ENCODE measurements at places on chromosomes 7 and 10.

DNA sequence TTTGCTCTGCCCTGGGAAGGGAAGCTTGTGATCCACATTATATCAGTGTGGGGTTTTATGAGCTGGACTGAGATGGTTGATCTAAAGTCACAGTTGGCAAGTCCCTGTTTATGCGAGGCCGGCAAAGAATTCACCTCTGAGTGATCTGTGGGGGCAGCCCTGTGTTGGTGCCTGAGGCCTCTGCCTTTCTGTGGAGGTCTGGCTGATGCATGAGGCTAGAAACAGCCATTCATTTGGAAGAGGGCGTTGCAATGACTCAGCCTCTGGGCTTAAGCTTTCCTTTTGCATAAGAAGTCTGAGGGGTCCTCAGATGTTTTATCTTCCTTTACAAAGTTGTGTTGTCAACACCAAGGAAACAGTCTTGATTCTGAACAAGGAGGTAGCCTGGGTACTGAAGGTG is 126.9 kb downstream of the MGMT start:
- DNase-seq, result no peak

DNA sequence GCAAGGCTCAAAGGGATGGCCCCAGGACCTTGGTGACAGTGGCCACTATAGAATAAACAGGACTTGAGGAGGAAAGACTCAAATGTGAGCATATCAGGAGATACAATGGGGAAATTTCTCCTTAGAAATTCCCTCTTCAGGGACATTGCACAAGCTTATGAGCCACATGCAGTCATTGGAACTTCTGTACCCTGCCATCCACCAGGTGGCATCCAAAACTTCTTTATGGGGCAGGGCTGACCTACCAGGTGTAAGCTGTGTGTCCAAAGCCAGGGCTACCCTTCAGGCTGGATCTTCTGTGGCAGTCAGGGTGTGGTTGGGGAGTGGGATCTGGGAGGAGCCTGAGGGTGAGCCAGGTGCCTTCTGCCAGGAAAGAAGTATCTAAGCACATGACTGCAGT is 36.6 kb upstream of the LRRC18 start:
- peak; percentile 26 for DNase-seq

- DNase-seq, result no peak
Measured at GRCh38 chr7:29454899-29455451, 108.7 kb upstream of the PRR15 start.

DNA sequence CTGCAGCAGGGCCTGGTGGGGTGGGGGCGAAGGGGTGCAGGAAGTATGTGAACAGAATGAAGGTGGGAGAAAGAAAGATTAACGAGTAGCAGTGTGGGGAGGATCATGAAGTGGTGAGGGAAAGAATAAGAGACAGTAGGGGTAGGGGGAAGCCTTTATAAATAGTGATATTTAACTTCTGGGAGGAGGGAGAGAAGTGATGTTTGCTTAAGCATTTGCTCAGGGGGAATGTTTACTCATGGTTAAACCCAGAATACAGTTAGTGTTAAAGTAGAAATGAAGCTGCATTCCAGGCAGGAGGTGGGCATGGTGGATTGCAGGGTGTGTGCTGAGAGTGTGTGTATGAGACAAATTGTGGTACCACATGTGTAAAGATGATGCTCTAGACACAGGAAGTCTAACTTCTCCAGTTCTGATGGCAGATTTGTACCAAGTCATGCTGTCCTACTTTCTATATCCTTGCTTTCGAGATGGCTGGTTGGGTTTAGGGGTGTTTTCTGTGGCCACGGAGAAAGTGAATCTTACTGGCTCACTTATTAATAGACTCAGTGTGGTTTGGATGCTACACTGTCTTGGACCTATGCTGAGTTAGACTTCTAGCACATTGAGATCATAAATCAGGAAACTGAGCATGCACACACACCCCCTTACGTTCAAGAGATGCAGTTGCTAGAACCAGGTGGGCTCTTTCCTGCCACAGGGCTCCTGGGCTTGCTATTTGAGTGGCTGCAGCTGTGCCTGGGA is 10.6 kb upstream of the DNMBP start:
- no peak for DNase-seq

DNA sequence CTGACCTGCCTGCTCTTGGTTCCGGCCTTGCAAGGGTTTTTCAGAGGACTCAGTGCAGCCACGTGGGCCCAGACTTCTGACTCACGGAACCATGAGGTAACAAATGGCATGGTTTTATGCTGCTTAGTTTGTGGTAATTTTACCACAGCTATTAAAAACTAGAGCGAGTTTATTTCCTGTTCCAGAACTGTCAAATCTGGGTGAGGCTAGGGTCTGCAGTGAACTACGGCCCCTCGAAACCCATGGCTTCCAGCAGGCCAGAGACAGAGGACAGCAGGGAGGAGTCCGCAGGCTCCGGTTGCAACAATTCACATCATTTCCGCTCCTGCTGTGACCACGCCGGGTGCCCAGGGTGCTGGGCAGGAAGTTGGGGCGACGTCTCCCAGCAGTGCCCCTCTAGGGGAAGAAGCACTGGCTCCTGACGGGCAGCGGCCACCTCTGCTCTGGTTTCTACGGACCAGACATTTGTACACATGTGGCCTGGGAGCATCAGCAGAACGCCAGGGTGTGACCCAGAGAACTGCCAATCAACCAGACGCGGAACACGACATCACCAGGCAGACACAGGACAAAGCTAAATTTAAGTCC is 74.8 kb downstream of the ADARB2 start:
- DNase-seq, result no peak

- DNase-seq, result no peak
Measured at GRCh38 chr7:31921047-31921446, 149.2 kb downstream of the PDE1C start.

DNA sequence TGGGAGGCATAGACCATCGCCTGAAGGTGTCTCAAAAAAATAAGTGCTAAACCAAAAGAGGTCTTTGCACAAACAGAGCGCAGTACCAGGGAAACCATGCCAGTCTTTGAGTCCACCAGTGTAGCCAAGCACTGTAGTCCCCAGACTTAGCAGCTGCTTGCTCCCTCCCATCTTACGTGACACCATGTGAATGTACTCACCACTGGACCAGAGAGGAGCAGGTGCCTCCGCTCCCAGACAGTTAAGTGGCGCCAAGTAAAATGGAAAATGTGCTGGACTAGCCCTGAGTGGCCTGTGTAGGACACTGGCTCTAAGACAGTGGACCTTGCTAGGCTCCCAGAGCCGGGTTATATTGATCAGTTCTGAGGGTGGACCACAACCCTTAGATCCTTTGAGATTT is 47.7 kb upstream of the PLEKHA1 start:
- DNase-seq, result no peak

GRCh38 chr10:8544057-8544380 is 489.5 kb downstream of the GATA3 start:
- DNase-seq, result no peak

- peak; percentile 10 for DNase-seq
Measured at GRCh38 chr7:16609842-16610450, 35.6 kb downstream of the ANKMY2 start.

All from AG10803 (cell line).